ENCODE measurements at places on chromosomes 5 and 9.

DNA sequence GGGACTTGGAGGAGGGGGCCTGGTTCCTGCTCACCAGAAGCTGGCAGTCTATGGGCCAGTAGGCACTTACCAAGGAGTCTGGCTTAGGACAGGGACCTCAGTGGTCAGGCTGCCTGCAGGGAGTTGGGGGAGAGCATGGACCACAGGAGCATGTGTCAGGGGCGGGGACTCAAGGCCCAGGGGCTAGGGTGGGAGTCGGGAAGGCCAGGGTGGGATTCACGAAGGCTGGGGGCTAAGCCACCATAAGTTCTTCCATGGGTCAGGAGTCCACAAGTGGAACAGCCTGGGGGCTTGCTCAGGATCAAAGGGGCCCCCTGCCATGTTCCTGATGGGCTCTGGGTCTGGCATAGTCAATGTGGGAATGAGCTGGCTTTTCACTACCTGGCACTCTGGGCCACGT is 11.5 kb upstream of the SLC25A48 start:
- DNase-seq: no peak

DNA sequence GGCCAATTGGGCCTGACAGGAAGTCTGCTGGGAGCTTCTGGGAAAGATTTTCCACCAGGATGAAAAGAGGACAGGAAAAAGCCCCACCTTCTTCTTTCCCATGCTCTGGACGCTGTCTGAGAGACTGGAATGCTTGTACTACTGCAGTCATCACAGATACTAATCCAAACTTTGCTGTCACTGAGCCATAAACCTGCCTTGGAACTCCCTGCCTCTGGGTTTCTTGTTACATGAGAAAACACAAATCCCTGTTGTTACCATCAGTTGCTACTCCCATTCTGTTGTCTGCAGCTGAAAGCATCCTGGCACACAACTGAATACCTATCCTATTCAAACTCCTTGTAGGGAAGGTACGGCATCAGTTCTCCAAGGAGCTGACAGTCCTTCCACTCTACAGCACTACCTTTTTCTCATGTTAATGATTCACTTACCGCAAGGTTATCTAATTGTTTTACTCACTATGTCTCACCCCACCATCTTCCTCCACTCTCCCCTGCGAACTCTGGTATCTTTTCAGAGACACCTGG is 167.5 kb downstream of the CDK5RAP2 start:
- DNase-seq: no peak

DNA sequence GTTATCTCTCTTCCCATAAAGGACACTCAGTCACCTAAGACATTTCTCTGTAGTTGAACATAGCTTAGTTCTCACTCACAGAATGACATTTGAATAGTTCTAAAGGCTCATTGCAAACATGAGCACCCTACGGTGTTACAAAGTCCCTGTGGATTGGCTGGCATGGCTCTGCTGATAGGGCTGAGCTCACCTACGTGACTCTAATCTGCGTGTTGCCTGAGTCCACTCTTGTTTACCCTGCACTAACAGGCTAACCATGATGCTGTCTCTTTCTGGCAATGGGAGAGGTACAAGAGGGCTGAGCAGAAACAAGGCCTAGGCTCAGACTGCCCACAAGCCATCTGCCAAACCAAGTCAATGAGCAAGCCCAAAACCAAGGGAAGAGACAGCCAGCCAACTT is 103.6 kb downstream of the PALM2AKAP2 start:
- DNase-seq: no peak

DNA sequence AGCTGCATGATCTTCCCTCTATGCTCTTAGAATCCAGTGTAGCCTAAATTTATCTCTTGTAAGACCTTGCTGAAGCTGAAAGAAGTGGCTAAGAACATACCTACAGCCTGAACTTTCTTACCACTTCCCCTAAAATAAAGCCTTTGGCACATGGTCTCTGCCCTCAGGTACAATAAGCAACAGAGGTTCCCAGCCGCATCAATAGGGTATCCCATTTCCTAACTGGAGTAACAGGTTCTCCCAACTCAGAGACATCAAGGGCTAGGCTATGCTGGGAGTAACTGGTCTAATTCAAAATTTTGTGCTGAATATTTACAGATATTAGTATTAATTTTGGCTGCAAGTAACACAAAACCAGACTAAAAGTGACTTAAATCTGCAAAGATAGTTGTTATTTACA is 335.8 kb upstream of the TRPC7 start:
- no peak for DNase-seq

DNA sequence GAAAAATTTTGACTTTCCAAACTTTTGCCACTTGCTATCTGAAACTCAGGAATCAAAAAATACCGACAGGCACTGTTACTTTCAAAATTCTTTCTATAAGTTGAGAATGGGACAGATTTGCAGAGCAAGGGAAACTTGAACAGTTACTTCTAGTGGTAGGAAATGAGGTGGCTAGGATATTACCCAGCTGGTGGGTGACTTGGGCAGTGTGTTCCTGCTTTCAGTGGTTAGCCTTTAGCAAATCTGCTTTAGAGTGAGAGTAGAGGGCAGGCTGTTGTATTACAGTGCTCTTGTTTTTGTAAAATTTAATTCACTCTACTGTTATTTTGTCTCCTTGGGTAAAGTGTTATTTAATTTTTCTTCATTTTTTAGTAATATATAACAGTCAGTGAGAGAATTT is 40.2 kb upstream of the ROPN1L start:
- no peak for DNase-seq

DNA sequence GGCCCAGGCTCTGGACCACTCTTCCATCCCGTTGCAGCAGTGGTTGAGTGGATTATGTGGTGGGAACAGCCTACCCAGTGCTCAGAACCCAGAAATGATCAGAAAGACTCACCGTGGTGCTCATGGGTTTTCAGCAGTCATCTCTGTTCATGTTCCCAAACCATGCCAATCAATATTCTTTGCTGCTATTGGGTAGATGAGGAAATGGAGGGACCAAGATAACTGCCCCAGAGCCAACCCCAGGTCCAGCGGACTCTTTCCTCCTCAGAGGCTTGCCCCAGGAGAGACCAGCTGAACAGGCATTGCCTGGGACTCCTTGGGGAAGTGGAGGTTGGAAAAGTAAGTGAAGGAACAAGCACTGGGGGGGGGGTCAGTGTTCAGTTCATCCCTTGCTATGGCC is 38.1 kb downstream of the ALG2 start:
- DNase-seq: no peak

- DNase-seq: no peak
Measured at GRCh38 chr9:15086156-15086763, 176.0 kb upstream of the FREM1 start.

GRCh38 chr5:127934791-127935256 is 148.7 kb upstream of the SLC12A2 start:
- no peak for DNase-seq

GRCh38 chr9:97179616-97180015 is 127.8 kb upstream of the CCDC180 start:
- DNase-seq: no peak

- DNase-seq: no peak
Measured at GRCh38 chr5:142683881-142684505, 1.9 kb downstream of the FGF1 start.

DNA sequence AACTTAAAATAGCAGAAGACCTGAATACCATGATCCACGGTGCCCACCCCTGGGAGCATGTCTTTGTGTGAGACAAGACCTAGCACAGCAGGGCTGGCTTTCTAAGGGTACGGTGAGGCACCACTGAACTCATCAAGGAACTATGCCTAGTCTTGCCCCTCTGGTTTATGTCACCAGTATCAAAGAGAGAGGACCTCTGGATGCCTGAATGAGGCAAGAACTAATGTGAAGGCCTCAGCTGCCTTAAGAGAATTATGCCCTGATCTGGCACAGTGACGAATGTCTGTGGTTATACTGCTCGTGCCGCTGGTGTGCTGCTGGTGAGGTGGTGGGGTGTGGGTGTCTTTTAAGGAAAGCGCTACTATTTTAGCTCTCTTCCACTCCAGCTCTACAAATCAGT is 23.0 kb downstream of the NREP start:
- no peak for DNase-seq

DNA sequence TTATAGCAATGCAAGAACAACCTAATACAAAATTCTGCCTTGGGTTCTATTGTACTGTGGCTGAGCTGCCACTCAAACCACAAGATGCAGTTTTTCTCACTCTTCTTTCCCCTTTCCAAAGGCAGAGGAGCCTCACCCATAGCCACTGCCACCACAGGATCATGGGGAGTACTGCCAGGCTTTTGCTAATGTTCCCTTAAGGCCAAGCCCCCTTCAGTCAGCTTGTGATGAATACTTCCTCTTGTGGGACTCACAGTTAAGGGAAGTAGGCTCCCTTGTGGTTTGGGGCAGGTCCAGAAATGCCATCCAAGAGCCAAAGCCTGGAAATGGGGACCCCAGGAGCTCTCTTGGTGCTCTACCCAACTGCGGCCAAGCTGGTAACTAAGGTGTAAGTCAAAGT is 258.7 kb downstream of the SPATA31D1 start:
- DNase-seq: no peak

DNA sequence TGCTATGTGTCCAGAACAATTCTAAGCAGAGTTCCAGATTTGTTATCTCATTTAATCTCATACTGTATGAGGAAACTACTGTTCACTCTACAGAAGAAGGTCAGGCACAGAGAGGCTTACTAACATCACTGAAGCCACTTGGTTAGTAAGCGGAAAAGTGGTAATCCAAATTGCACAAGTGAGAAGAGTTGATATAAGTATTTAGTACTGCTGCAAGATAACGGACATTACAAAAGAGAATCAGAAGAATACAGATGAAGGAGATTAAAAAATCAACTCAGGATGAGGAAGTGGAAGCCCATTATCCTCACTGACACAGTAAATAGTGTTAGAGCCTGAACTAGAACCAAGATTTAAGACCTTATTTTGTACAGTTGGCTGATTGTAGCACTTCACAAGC is 22.3 kb upstream of the TLR4 start:
- DNase-seq: no peak

- DNase-seq: no peak
Measured at GRCh38 chr9:7906783-7907550, 107.4 kb upstream of the DMAC1 start.

DNA sequence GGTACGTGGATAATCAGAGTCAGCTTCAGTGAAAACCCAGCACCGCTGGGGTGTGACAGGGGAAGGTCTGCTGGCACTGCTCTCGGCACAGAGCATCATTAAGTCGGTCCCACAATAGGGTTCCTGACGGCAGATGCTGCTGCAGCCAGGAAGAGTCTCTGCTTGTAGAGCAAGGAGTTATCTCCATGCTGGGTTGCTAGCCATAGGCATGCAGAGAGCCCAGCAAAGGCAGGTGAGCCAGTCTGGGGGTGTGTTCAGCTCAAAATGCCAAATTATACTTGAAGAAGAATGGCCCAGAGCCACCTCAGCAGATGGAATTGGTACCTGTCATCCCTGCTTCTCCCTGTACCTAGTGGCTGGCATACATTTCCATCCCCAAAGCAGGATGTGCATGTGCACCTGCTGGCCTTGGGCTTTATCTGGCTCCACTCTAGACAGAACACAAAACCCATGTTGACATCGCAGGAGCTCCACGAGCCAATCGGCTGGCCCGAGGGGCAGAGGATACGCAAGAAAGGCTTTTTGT is 100.8 kb downstream of the WDR41 start:
- no peak for DNase-seq

GRCh38 chr5:137361280-137361679 is 137.8 kb downstream of the SPOCK1 start:
- DNase-seq: no peak

All from stimulated activated CD4-positive, alpha-beta T cell treated with anti-CD3 and anti-CD28 coated beads, Interleukin-1b, Interleukin-23, amount 100 ng/mL, for 1 hour (primary cell).